Cardiac septum (tissue), 1 donor: ENCODE measurements at places on chromosomes 5 and 9. TPM values are rescaled to one million over a fixed set of nuclear protein-coding genes. Genes with fewer than 3 reads are reported as not detected.

- no peak for DNase-seq
Observed at GRCh38 chr5:113240951-113241726, 193.7 kb downstream of the TSSK1B start.

Gene SHISAL2B
- not detected for total RNA-seq

DNA sequence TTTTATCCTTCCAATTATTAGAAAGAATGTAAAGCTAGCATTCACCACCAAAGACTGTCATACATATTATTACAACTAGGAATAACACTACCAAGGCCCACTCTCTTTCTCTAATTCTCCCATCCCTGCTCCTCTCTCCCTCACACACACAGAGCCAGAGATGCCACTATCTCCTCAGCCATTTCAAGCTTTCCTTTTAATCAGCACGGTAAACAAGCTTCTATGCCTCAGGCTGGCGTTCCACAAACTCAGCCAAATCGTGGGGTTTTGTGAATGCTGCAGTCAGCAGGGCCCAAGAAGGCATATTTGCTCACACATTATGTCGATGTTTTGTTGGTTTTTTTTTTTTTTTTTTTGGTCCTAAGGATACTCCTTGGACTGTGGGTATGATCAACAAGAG, 979.9 kb upstream of the DMAC1 start:
- no peak for DNase-seq

- no peak for DNase-seq
Observed at GRCh38 chr9:23557689-23558088, 268.4 kb downstream of the ELAVL2 start.

Gene ACO1
- total RNA-seq, result 51.5 TPM

- no peak for DNase-seq
Observed at GRCh38 chr5:118956727-118957126, 31.6 kb downstream of the DTWD2 start.

Gene PNPLA7
- total RNA-seq, result 8.1 TPM
